ENCODE measurements at places on chromosomes 1 and 21.
A peak's percentile ranks its signal among the peaks of the same experiment; 100 is the strongest.

DNA sequence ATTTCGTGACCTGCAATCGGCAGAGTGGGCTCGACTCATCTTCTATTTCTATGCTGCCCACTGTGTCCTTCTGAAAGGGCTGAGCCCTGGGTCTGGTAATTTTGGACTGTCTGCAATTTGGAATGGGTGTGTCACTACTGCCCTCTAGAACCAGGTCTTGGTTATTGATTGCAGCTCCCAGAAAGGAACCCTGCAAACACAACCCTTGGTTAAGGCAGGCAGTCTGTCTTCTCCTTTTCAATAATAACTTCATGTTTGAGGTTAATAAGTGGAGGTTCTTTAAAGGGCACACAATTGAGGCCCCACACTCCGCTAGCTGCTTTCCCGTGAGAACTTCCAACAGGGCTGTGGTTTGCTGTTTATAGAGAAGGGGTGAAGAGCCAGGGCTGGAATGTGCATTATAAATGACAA lies 79.9 kb upstream of the LYST start:
- no peak for DNase-seq

- DNase-seq = no peak
Measured at GRCh38 chr21:33027401-33028286, 1.9 kb downstream of the OLIG2 start.

DNA sequence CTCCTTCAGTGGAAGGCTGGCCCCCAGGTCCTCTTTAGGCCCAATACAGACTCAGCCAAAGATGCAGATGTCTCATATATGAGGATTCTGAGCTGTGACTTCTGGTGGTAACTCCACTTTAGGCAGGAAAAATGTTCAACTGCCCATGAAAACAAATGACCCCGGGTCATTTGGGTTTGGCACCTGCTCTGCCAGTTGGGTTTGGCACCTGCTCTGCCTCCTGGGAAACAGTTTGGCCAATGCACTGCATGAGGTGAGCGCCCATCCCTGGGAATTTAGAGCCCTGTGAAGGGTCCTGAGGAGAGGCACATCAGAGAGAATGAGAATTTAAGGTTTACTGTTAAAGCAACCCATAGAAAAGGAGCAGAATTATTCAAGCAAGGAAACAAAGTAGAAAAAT lies 45.3 kb downstream of the B3GALT5 start:
- no peak for DNase-seq

GRCh38 chr1:246043556-246043955 lies 463.5 kb downstream of the SMYD3 start:
- DNase-seq = no peak

DNA sequence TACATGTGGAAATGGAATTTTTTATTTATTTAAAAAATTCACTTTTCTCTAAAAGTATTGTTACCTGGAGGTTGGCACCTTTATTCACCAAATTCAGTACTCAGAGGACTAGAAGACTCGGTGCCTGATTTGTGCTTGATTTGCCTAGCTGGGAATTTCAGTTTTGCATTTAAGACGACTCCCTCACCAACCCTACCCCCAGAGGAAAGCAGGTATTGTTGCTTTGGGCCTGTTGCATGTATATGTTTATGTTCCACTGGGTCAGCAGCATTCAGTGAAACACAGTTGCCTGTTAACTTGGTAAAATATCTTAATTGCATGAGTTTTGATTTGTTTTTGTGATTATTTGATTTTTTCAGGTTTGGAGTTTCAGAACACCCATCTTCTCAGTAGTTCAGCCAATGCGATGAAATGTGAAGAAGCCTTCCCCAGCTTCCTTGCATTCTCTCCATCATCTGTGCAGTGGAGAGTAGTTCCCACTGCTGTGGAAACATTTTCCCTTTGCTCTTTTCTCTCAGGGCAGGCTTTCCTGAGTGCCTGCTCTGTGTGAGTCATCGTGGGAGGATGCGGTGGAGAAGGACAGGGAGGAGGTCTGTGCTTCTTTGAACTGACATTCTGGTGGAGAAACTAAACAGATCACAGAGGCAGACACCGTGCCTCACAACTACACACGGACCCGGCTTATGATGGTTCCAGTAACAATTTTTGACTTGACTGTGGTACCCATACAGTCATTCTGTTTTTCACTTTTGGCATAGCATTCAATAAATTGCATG lies 6.4 kb downstream of the ADARB1 start:
- peak; percentile 45 for DNase-seq

All from T-helper 2 cell treated with Interferon-gamma antibody and Interleukin-4, amounts not matched to agents 5 μg/mL and 100 μg/mL, for 36 hours (primary cell).